ENCODE measurements at places on chromosomes 3 and 15.

GRCh38 chr3:113436809-113437208, 4.5 kb downstream of the CFAP44 start:
- DNase-seq: no peak

DNA sequence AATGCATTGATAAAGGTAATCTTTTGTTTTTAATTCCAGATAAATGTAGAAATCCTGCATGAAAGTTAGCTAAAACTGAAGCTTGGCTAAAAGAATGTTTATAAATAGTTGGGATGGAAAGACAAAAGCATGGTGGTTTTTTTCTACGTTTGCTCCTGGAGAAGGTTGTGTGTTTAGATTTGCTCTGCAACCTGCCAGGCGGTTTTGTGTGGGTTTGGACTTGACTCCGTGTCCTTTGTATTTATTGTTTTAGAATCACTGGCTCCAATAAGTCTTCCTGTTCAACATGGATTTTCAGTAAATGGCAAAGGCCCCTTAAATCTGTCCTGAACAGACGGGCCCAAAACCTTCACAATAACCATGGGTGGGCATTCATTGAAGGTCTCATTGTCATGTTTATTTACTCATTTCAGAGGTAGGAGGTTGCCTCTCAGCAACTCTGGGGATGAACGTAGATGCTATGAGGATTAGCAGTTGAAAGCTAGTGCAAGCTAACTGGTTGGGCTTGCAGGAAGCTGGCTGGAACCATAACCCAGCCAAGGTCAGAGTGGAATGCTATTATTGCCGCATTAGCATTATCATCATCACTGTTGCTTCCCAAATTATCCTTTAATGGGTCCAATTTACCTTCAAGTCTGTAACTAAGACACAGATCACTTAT, 60.6 kb upstream of the ADAMTS9 start:
- DNase-seq: no peak

- DNase-seq: no peak
Observed at GRCh38 chr15:45469027-45469426, 53.5 kb downstream of the SLC30A4 start.

GRCh38 chr15:68930268-68931022, at the start of gene SPESP1:
TSS of gene SPESP1 (plus strand) at chr15:68930525. CDS start at chr15:68930654, 129 bp downstream.
- DNase-seq: no peak

GRCh38 chr15:69939513-69940440, 157.9 kb downstream of the TLE3 start:
- DNase-seq: no peak

GRCh38 chr3:123503203-123503602, 54.3 kb upstream of the ADCY5 start:
- DNase-seq: no peak

Data from NCI-H1930 (cell line).